Skeletal muscle cell (primary cell): ENCODE measurements at places on chromosomes 7 and 10.

DNA sequence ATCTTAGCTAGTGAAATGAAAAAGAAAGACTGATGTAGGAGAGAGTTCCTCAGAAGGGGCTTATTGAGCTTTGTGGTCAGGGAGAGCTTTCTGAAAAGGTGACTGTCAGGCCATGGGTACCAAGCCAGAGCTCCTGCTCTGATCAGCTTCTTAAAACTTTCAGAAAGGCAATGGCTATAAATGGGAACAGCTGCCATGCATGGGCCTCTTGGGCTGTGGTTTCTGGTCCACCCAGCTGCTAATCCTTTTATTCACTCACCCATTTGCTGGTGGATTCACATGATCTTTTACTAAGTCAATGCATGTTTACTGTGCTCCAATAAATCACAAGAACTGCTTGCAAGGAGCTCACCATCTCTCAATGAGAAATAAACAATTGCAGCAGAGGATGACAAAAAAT, 60.1 kb upstream of the ZPBP start:
- DNase-seq = no peak

GRCh38 chr10:123750901-123751300, 84.7 kb downstream of the GPR26 start:
- no peak for DNase-seq

GRCh38 chr10:101043363-101043707, 12.3 kb downstream of the SFXN3 start:
- DNase-seq = no peak

- no peak for DNase-seq
Observed at GRCh38 chr10:84945791-84946190, 617.4 kb downstream of the CCSER2 start.

DNA sequence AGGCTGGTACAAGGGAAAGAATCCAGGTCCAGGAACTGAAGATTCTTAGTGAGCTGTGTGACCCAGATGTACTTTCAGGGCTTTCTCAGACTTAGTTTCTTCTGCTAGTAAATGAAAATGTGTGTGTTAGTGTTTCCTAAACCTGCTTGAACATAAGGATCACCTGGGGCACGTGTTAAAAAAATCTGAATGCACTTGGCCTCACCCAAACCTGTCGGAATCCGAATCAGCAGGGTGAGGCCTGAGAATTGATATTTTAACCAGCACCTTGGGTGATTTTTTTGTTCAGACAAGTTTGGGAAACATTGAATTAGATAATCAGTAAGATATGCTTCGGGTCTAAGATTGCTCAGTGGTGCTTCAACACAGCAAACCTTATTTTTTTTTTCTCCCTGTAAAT, 59.7 kb downstream of the ZNF365 start:
- no peak for DNase-seq

GRCh38 chr7:28790467-28790866, 167.7 kb downstream of the TRIL start:
- no peak for DNase-seq
